ENCODE measurements at places on chromosomes 13 and 19. TPM values are rescaled to one million over a fixed set of nuclear protein-coding genes. Genes with fewer than 3 reads are reported as not detected.

Gene NALCN
- not detected for total RNA-seq

Gene PRR36
- not detected for total RNA-seq

Gene KRTDAP
- total RNA-seq, result not detected

DNA sequence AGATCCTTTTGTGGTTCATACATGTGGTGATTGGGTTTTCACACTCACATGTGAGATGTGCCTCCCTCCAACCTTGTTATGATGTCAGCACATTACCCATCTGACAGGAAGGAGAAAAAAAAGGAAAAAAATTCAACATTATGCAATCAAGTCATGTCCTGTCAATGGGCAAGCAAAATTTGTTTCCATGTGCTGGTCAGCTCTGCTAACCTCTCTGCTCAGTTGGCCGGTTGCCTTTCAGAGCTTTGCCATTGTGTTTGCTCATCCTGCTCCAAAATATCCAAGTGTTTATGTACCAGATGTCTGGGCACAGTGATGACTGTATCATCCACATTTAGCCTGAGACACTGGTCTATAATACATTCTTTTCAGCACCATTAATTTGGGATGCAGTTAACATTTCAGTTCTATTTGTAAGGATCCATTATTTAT lies 27.0 kb upstream of the METTL21C start:
- peak; percentile 30 for DNase-seq
- no peak overlapping the region for H3K4me3 ChIP-seq
- H3K36me3 ChIP-seq, result no peaks in the 10 kb centered on the region
- H3K27ac ChIP-seq, result no peak overlapping the region

DNA sequence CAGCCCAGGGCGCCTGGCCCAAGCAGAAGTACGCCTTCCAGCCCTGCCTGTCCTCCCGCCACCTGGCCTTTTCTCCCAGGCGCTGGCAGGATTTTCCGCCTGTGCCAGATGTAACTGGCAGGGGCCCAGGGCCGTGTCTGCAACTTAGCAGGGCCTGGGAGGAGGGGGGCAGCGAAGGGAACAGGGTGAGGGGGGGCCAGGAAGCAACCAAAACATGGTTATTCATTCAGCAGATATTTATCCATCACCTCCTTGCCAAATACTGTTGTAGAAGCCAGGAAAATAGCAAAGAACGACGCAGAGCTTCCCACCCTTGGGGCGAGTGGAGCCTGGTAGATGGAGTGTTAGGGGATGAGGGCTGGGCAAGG lies 5.6 kb downstream of the TLE6 start:
- H3K27ac ChIP-seq, result no peak overlapping the region
- no peaks in the 10 kb centered on the region for H3K4me1 ChIP-seq
- H3K4me3 ChIP-seq, result no peak overlapping the region
- DNase-seq, result no peak
- H3K27me3 ChIP-seq, result no peaks in the 10 kb centered on the region
- H3K36me3 ChIP-seq, result no peaks in the 10 kb centered on the region

DNA sequence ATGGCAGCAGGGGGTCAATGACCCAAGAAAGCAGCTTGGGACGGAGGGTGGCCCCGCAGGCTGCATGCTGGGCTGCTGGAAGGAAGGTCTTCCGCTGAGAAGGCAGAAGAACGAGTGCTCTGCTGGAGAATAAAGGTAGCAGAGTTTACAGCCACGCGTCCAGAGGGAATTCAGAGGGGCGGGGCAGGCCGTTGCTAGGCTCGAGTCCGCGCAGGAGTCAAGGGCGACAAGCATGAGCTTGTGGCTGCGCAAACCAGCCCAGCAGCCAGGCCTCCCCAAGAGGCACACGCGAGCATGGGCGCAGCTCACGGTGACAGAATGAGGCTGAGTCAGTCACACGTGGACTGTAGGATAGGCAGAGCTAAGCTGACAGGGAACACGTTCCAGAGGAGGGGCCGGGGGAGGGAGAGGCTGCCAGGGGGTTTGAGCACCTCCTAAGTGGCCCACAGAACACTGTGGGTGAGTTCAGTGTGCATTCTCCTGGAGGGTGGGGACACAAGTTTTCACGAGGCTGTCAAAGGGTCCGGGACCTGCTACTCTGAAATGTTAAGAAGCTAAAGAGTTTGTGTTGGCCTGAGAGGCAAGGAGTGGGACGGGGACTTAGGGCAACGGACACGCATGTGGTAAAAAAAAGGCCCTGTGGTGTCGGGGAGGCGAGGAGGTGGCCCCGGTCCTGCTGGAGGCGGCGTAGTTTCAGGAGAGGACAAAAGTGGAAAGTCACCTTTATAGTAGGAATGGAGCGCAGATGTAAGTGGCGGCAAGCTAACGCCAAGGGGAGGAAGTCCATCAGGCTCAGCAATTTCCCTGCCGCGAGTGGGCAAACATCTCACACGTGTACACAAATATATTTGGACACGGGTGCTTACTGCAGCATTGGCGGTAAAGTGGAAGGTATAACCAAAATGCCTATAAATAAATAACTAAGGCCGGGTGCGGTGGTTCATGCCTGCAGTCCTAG lies 17.7 kb downstream of the RFX2 start:
- H3K4me1 ChIP-seq, result peaks cover 6% of the 10 kb centered on the region
- peak overlapping the region; percentile 22 for H3K27ac ChIP-seq
- H3K36me3 ChIP-seq, result no peaks in the 10 kb centered on the region
- H3K27me3 ChIP-seq, result no peaks in the 10 kb centered on the region
- no peak for DNase-seq

DNA sequence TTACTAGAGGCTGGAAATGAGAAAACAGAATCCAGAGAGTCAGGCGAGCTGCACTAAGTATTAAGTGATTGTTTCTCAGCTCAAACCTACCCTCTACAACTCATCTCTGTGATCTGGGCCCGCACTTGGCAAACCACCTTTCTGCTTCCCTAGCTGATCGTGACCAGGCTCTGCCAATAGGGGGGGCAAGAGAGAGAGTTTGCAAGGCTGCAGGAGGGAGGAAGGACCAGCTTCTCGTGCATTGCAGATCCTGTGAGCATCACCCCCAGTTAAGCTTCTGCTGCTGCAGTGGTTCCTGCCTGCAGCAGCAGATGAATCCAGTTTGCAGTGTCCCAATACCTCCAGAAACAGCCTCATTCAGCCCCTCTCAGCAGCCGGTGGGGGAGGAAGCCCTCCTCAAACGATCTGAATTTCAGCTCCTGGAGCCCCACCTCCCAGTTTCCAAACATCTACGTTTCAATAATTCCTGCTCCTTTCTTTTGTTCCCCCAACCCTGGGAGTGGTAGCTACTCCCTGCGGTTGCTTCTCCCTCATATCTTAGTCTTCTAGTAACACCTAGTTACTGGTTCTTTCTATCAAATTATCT lies 20.0 kb downstream of the XRCC1 start:
- no peak overlapping the region for H3K27ac ChIP-seq
- DNase-seq, result peak; percentile 74
- peaks cover 9% of the 10 kb centered on the region for H3K4me1 ChIP-seq
- peaks cover 43% of the 10 kb centered on the region for H3K36me3 ChIP-seq
- no peaks in the 10 kb centered on the region for H3K27me3 ChIP-seq

GRCh38 chr19:46386996-46387712 lies 26.2 kb downstream of the CCDC8 start:
- H3K36me3 ChIP-seq, result peaks cover 44% of the 10 kb centered on the region
- no peak overlapping the region for H3K4me3 ChIP-seq

- no peaks in the 10 kb centered on the region for H3K4me1 ChIP-seq
- H3K36me3 ChIP-seq, result no peaks in the 10 kb centered on the region
- H3K4me3 ChIP-seq, result no peak overlapping the region
- H3K27me3 ChIP-seq, result no peaks in the 10 kb centered on the region
- no peak overlapping the region for H3K27ac ChIP-seq
- no peak for DNase-seq
These were observed 53.4 kb downstream of the GPC6 start for GRCh38 chr13:93279982-93280381.

- no peaks in the 10 kb centered on the region for H3K36me3 ChIP-seq
- H3K27ac ChIP-seq, result no peak overlapping the region
- DNase-seq, result no peak
- H3K4me1 ChIP-seq, result peaks cover 16% of the 10 kb centered on the region
- H3K27me3 ChIP-seq, result no peaks in the 10 kb centered on the region
These were observed 288.7 kb downstream of the FOXO1 start for GRCh38 chr13:40377783-40378182.

GRCh38 chr13:32639502-32640105 lies 53.4 kb downstream of the PDS5B start:
- H3K4me1 ChIP-seq, result peaks cover 14% of the 10 kb centered on the region
- no peaks in the 10 kb centered on the region for H3K36me3 ChIP-seq
- peak; percentile 47 for DNase-seq
- H3K27ac ChIP-seq, result no peak overlapping the region
- H3K4me3 ChIP-seq, result no peak overlapping the region

DNA sequence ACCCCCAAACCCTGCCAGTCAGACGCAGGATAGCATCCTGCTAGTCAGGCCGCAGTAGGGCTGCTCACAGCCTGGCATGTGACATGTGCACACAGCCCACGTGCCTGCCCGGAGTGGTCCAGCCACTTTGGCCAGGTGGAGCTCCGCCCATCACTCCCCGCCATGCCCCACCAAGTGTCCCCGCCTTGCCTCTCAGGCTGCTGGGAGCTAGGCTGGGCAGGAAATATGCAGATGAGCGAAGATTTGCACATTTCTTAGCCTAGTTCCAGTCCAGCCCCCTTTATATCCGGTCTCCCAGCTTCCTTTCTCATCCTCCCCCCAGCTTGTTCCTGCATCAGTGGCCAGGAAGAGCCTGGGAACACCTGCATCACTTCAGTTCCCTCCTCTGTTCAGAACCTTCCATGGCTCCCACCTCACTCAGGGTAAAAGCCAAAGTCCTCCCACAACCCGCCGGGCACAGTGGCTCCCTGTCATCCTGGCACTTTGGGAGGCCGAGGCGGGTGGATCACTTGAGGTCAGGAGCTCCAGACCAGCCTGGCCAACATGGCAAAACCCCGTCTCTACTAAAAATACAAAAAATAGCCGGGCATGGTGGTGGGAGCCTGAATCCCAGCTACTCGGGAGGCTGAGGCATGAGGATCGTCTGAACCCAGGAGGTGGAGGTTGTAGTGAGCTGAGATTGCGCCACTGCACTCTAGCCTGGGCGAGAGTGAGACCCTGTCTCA lies 2.3 kb upstream of the DOCK6 start:
- no peak overlapping the region for H3K4me3 ChIP-seq
- H3K27me3 ChIP-seq, result peaks cover 18% of the 10 kb centered on the region
- DNase-seq, result no peak
- H3K36me3 ChIP-seq, result no peaks in the 10 kb centered on the region
- H3K4me1 ChIP-seq, result peaks cover 3% of the 10 kb centered on the region

DNA sequence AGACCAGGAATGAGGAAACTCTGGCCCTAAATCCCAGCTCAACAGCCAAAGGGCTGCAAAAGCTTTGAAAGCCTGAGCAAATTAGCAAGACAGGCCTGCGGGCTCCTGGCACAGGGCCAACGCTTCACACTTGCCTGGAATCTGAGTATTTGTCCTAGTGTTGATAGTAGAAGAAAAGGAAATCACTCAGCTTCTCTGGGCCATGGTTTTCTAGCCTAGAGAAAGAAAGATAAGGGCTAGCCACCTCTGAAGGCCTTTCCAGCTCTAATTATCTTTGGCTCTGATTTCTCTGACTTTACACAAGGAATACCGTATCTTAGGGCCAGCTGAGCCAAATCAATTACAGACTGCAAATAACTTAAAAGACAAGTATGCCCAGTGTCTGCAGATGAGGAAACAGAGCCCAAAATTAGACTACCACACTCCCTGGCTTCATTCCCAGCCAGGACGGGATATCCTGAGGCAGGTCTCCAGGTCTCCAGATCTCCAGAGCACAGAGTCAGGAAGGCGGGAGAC lies 69.6 kb downstream of the STK24 start:
- no peaks in the 10 kb centered on the region for H3K27me3 ChIP-seq
- H3K4me1 ChIP-seq, result peaks cover 63% of the 10 kb centered on the region
- H3K4me3 ChIP-seq, result no peak overlapping the region
- no peaks in the 10 kb centered on the region for H3K36me3 ChIP-seq
- no peak for DNase-seq

- DNase-seq, result no peak
- H3K27me3 ChIP-seq, result no peaks in the 10 kb centered on the region
- no peak overlapping the region for H3K4me3 ChIP-seq
- H3K36me3 ChIP-seq, result no peaks in the 10 kb centered on the region
- H3K4me1 ChIP-seq, result no peaks in the 10 kb centered on the region
- H3K27ac ChIP-seq, result no peak overlapping the region
These were observed 600.7 kb downstream of the KCTD12 start for GRCh38 chr13:76285463-76285862.

DNA sequence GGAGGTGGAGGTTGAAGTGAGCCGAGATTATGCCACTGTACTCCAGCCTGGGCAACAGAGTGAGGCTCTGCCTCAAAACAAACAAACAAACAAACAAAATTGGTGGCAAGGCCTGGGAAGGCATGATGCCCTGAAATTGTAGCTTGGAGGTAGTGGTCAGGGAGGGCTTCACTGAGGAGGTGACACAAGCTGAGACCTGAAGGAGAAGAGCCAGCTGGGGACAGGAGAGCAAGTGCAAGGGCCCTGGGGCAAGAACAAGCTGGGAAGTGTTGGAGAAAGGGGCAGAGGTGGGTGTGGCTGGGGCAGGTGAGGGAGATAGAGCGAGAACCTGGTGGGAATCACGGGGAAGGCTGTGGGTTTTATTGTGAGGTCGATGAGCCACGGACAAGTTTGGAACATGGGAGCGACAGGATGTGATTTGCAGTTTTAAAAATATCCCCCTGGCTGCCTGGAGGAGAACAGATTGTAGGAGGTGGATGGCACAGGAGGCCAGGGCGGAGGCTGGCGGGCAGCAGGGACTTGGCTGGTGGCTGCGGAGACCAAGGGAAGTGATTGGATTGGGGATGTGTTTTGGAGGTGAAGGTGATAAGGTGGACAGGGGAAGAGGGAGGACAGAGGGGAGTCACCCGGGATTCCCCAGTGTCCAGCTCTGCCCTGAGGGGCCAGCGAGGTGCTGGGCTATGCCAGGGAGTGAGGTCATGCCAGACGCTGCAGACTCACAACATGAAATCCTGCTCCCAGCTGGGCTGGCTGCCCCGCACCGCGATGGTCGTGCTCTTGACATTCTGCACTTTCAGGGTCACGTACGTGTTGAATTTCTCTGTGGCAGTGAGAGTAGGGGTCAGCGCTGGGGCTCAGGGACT lies 14.0 kb downstream of the UNC13A start:
- H3K4me1 ChIP-seq, result no peaks in the 10 kb centered on the region
- H3K36me3 ChIP-seq, result no peaks in the 10 kb centered on the region
- H3K27ac ChIP-seq, result no peak overlapping the region
- H3K4me3 ChIP-seq, result no peak overlapping the region
- no peak for DNase-seq
- peaks cover 5% of the 10 kb centered on the region for H3K27me3 ChIP-seq

GRCh38 chr19:14826006-14826405 lies 9.0 kb downstream of the OR7A5 start:
- H3K27me3 ChIP-seq, result no peaks in the 10 kb centered on the region
- H3K4me3 ChIP-seq, result no peak overlapping the region

DNA sequence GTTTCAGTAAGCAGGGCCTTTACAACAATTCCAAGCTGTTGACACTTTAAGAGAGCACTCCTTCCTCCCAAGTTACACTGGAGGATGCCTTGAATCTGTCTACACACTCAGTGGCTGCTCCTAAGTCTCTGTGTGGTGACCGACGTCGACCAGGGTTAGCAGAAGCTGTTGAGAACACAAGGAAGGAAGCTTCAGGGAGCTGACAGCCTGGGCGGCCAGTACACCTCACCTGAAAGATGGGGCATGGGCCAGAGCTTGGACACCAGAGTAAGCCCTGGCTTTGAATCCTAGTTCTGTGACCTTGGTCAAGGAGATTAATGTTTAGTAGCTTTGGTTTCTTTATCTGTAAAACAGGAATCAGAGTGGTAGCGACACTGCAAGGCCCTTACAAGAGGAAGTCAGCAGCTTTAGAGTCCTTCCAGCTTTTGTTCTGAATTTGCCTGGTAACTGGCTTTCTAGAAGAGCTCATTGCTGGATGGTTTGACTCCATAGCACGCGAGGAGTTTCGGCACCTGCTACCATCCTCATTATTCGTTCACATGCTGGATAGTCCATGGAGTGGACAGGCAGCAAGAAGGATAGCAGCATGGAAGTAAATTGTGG lies 214.2 kb downstream of the FGF9 start:
- H3K27ac ChIP-seq, result no peak overlapping the region
- H3K36me3 ChIP-seq, result no peaks in the 10 kb centered on the region
- no peaks in the 10 kb centered on the region for H3K4me1 ChIP-seq
- H3K4me3 ChIP-seq, result no peak overlapping the region
